ENCODE measurements at places on chromosomes 1 and 21.

GRCh38 chr1:168084396-168085231, 52.1 kb downstream of the GPR161 start:
- peak; percentile 22 for DNase-seq

GRCh38 chr1:199173356-199173755, 534.5 kb downstream of the PTPRC start:
- no peak for DNase-seq

GRCh38 chr1:162138112-162138511, 68.6 kb downstream of the NOS1AP start:
- DNase-seq: no peak

DNA sequence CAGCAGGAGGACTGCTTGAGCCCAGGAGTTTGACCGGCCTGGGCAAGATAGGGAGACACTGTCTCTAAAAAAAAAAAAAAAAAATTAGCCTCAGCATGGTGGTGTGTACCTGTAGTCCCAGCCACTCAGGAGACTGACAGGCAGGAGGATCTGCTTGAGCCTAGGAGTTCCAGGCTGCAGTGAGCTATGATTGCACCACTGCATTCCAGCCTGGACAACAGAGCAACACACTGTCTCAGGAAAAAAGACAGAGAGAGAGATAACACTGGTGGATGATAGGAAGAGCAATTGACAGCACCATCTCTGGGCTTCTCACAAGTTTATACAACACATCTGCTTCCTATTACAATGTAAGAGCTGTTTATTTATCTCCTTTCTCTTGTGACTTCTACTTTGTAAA, 2.4 kb upstream of the RNU11 start:
- DNase-seq: no peak

GRCh38 chr21:15992171-15992570, 262.4 kb downstream of the USP25 start:
- DNase-seq: no peak

DNA sequence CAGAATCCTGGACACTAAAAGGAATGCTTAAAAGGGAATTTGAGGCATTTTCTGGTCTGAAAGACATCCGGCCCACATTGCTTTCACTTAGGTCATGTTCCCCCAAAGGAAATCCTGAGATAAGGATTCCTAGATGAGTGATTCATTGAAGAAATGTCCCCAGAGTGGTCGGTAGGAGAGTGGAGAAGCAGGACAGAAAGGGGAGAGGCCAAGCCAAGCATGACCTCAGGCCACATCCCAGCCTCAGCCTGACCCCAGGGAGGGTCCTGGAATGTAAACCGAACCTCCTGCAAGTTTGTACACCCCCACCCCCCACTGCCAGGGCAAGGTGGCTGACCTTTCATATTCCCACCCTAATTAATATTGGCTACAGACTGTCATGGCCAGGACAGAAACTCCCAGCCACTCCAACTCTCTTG, 16.6 kb downstream of the HIVEP3 start:
- DNase-seq: no peak

GRCh38 chr1:185535621-185536020, 198.6 kb upstream of the HMCN1 start:
- no peak for DNase-seq

DNA sequence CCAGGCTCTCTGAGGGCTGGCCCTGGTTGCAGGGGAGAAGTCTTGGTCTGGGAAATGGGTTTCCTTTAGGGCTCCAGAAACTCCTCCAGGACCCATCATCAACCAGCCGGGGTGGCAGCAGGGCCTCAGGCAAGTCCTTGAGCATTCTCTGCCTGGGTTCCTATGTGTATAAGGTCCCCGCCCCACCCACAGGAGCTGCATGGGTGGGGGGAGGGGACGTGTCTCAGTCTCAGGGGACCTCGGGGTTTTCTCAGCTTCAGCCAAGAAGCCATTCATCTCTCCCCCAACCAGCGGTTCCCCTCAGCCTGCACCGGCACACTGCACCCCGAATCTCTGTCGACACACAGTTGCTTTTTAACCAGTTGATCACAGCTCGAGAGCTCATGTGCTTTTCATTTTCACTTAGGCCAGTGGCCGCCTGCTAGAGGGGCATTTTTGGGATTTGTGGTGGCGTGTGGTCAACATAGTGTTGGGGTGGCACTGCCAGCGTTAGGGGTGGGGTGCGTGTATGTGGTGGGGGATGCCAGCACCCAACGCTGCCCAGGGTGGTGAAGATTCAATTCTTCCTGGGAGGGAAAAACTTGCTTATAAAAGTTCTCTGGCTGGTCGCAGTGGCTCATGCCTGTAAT, 6.5 kb downstream of the RUNX3 start:
- DNase-seq: no peak
